ENCODE measurements at places on chromosomes 7 and 10.

DNA sequence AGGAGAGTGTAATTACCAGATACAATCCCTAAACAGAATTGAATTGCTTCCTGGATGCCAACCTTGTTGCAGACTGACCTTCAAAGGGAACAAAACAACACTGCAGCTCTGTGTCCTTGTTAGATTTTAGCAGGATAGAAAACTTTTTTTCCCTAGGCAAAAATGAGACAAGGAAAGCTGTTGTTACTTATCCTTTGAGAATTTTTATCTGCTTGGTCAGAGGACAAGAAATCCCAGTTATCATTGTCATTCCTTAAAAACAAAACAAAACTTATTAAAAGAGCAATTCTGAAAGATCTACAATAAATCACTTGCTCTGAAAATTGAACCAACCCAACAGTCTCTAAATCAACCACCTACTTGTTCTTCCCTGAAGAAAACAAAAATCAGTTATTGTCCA, 652.6 kb downstream of the REEP3 start:
- no peak for DNase-seq

- DNase-seq, result no peak
Measured at GRCh38 chr7:32536585-32536984, 41.3 kb downstream of the AVL9 start.

GRCh38 chr10:58019863-58020537, 247.7 kb downstream of the IPMK start:
- no peak for DNase-seq

DNA sequence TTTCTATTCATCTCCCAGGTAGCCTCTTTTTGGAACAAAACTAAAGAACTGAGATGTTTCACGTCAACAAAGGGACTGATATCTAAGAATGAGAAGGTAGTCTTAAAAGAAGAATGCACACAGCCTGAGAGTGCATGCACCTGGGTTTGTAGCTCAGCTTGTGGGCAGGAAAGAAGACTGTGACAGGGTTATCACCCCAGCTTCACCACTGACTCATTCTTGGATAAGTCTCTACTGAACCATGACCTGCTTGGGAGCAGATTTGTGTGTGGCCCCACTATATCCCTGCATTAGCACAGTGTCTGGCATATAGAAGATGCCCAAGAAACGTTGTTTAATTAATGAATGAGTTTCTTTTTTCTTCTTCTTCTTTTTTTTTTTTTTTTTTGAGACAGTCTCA, 187.5 kb downstream of the GPAM start:
- DNase-seq, result peak; percentile 60

DNA sequence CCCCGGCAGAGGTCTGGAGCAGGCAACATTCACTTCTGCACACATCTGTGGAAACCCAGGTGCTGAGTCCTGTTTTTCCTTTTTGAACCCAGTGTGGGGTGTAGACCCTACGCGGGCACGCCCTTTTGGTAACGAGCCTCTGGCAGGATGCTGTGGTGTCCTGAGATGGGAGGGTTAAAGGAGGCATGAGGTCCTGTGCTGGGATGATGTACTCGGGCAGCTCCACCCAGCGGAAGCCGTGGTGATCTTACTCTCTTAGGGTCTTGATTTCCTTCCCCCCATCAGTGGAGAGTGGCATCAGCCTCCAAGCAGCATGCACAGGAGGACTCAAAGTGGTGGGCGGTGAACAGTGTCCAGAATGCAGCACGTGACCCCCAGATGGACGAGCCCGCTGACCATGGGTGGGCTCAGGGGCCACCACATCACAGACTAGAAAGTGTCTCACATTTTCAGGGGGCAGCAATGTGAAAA, 148.6 kb downstream of the DNAJB6 start:
- DNase-seq, result no peak

DNA sequence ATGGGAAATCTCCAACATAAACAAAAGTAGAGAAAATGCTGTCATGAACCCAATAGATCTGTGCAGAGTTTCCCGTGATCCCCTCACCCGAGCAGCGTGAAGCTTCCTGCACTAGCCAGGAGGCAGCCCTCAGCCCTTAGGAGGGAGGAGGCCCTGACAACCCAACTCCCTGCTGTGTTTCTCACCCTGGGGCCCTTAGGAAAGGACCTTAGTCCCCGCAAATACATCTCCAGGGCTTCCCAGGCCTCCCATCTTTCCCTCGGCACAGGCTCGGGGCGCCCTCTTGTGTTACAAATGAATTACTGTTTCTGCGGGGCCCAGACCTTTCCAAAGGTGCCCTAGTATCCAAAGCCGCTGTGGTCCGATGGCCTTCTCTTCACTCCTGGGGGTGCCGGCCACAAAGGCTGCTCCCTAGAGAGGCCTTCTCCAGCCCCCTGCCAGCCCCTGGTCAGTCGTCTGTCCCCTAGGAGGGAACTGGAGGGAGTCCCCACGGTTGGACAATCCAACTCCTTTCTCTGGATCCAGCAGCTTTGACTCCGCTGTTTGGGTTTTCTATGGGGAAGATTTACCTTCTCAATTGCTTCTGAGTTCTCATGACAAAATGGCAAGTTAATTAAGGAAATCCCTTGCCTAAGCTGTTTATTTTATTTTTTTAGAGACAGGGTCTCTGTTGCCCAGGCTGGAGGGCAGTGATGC, 49.9 kb upstream of the SH2B2 start:
- no peak for DNase-seq

DNA sequence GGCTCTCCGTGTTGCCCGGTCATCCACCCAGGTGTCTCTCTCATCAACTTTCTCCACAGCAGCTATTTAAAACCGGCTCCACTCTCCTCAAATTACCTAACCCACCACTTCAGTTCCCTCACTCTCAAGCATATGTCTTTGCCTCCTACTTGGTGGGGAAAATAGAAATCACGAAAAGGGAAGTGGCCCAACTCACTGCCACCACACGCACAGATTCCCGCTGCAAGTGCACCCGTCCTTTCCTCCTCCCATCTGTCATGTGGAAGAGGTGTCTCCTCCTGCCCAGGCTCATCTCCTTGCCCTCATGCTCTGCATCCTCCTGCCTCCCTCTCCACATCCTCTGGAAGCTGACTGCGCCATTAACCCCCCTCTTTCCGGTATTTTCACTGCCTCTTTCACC, 80.8 kb upstream of the MKX start:
- DNase-seq, result no peak

- no peak for DNase-seq
Measured at GRCh38 chr7:136122026-136122425, 144.9 kb upstream of the MTPN start.

All from esophagus muscularis mucosa (tissue), 4 donors.